ENCODE measurements at places on chromosomes 11 and 22.
A peak's percentile ranks its signal among the peaks of the same experiment; 100 is the strongest.

DNA sequence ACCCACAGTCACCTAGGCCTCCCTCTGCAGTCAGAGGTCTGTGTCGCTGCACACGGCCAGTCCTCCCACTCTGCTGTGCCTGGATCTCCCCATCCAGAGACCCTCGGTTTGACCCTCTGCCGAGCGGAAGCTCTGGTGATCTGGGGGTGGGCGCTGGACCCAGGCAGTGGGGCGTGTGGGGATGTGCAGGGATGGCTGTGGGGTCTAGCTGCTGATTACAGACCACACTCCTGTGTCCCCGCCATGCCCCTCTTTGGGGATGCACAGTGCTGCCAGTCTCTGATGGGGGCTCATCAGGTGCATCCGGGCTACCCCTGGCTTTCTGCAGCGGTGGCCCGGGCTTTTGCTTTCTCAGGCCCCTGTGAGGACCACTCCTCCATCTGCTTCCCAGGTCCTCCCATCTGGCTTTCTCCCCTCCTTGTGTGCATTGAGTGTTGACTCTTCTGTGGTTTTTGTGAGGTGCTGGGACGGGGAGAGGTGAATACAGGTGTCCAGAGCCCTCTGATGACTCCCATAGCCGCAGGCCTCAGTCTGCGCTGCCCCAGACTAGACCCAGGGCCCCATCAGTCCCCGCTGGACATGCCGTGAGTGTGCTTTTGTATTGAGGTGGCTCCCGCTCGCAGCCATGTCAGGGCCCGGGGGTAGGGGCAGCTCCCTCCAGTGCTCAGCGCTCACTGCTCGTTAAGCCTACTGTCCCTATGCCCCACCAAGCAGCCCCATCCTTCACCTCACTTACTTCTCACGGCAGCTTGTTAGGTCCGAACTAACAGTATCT is 251.6 kb downstream of the TBC1D22A start:
- DNase-seq, result no peak

- no peak for DNase-seq
Measured at GRCh38 chr11:119222891-119223290, 16.8 kb downstream of the CBL start.

DNA sequence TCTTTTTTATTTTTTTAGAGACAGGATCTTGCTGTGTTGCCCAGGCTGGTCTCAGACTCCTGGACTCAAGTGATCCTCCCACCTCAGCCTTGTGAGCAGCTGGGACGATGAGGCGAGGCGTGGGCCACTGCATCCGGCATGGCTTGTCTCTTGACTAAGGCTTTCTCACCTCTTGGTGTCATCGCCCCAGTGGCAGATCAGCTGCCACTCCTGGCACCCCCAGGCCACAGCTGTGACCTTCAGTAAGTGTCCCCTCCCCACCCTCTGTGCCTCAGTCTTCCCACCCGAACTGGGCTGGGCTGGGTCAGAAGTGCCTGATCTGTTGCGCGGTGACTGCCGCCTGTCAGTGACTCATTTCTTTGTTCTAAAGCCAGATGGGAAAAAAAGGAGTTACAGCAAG is 3.6 kb downstream of the SYNGR1 start:
- no peak for DNase-seq

GRCh38 chr22:37929390-37929789 is 23.3 kb downstream of the MICALL1 start:
- no peak for DNase-seq

DNA sequence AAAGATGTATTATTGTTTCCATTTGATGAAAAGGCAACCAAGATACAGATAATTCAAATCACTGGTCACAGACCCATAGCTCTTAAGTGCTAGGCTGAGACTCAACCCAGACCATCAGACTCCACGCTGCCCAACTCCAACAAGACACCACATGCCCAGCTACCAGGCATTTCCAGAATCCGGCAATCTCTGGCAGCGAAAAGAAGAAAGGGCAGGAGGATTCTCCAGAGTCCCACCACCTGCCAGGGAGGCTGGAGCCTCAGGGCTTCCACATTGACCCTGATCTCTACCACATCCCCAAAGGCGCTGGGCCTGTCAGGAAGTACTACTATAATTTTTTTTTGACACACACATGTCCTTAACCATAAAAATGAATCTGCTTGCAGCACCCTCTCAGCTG is 61.4 kb upstream of the ARFGAP3 start:
- no peak for DNase-seq

- peak; percentile 35 for DNase-seq
Measured at GRCh38 chr11:119206511-119207414, 624 bp downstream of the CBL start.

Measured in stimulated activated CD4-positive, alpha-beta T cell treated with anti-CD3 and anti-CD28 coated beads, Interleukin-1b, Interleukin-23, amount 100 ng/mL, for 24 hours (primary cell).